CD4-positive, alpha-beta T cell treated with Interleukin-12 subunit alpha and Interleukin-12 subunit beta, for 1 hour (primary cell): ENCODE measurements at places on chromosomes 7 and 10.

- peak; percentile 15 for DNase-seq
Observed at GRCh38 chr10:100654782-100655325, 90.5 kb upstream of the PAX2 start.

DNA sequence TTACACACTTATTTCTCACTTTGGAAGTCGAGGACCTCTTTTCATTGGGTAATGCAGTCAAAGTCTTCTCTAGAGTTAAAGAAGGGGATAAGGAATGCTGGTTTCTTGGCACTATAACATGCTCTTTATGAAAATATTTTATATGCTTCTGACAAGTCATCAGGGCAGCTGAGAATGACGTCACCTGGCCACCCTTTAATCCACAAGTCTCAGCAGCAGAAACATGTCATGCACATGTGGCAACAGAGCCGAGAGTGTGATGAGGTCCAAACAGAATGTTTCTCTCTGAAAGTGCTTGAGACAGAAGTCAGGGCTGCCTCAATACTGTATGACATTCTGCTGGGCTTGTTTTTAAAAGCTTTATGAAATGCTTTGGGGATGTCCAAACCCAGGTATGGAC is 63.5 kb upstream of the C10orf90 start:
- no peak for DNase-seq

DNA sequence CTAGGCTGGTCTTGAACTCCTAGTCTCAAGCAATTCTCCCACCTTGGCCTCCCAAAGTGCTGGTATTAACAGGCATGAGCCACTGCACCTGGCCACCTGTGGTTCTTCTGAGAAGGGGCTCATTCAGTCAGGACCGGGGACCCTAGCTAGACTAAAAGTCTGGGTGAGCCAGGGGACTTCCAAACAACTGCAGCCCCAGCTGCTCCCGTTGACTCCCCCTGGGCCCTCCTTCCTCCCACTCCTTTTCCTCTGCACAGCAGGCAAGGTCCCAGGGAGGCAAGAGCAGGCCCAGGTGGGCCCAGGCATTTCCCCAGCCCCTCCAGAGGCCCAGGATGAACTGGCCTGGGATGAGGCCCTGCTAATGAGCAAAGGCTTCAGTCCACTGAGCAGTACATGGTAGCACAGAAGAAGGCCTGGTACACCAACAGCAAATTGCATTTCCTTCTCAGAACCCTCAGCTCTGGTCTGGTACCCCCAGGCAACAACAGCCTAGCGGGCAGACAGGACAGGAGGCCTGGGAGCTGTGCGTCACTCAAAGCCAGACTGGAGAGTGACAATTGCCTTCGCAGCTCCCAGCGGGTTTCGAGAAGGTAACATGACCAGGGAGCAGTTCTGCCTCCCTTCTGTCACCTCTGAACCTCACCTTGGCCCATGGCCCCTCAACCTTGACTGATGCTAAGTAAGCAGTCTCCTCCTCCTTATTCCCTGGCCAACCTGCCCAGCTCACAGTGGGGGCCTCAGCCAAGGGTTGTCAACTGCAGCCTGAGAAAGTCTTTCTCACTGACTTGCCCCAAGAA is 30.7 kb upstream of the HSPA12A start:
- DNase-seq: no peak

GRCh38 chr7:101507791-101508252 is 121.3 kb downstream of the MYL10 start:
- DNase-seq: peak; percentile 33
